ENCODE measurements at places on chromosomes 6 and 20.

- DNase-seq: no peak
Observed at GRCh38 chr6:50902260-50902659, 83.6 kb downstream of the TFAP2B start.

DNA sequence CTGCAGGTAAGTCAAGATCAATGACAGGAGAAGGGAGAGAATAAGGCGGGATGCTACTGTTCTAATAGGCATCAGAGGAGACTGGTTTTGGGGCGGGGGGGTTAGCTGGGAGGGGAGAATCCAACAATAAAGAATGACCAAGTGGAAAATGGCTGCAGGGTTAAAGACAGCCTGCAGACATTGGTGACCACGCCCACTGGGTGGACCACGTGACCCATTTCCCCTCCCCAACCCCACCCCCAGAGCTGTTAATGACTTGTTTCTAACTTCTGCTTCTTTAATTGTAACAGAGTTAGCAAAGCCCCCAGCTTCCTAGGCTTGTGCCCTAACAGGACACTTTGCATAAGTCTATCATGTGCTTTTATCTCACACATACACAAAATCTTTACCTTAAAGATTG, 344.5 kb downstream of the KIF16B start:
- no peak for DNase-seq

DNA sequence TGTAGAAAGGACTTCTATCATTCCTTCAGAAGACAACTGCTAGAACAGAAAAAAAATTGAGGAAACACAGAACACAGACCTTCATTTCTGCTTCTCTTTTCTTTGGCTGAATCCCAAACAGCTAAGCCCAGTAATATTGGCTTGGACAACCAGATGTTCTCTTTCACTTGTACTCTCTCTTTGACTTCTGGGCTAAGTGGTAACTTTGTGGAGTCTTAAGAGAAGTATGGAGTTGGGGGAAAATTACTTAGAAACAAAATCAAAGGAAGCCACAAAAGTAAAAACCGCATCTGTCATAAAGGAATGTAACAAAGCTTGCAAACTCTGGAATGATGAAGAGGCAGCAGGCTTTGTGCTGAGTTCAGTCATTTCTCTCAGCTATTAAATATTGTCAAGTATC, 587.5 kb downstream of the CBLN4 start:
- DNase-seq: no peak

GRCh38 chr20:44582311-44583025, at the start of gene PKIG:
Gene PKIG (plus strand): TSS chr20:44582579. CDS start chr20:44614557, 31,978 bp downstream.
- DNase-seq: peak; percentile 84

- no peak for DNase-seq
Observed at GRCh38 chr6:30100585-30101443, 12.1 kb downstream of the TRIM31 start.

GRCh38 chr6:45420083-45420908, 42.6 kb upstream of the SUPT3H start:
- DNase-seq: no peak

GRCh38 chr6:35833536-35833935, 28.4 kb downstream of the LHFPL5 start:
- no peak for DNase-seq
